ENCODE measurements at places on chromosomes 11 and 22. TPM values are rescaled to one million over a fixed set of nuclear protein-coding genes. Genes with fewer than 3 reads are reported as not detected.

DNA sequence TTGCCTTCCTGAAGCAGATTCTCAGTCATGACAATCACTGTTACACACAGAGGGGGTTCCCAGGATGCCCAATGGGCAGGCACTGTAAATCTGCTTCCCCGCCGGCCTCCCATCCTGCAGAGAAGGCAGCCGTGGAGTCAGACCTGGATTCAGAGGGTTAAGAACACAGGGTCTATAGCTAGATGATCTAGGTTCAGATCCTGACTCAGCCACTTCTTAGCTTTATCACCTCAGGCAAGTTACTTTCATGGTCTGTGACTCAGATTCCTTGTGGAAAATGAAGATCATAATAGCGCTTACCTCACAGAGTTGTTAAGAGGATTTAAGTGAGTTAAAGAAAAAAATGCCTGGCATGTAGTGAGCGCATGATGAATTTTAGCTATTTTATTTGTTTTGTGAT lies 95.9 kb downstream of the TIMP3 start:
- DNase-seq, result no peak
- H3K4me1 ChIP-seq, result no peaks in the 10 kb centered on the region
- H3K4me3 ChIP-seq, result no peak overlapping the region
- no peak overlapping the region for H3K27ac ChIP-seq
- H3K36me3 ChIP-seq, result no peaks in the 10 kb centered on the region
- H3K27me3 ChIP-seq, result peaks cover 1% of the 10 kb centered on the region

DNA sequence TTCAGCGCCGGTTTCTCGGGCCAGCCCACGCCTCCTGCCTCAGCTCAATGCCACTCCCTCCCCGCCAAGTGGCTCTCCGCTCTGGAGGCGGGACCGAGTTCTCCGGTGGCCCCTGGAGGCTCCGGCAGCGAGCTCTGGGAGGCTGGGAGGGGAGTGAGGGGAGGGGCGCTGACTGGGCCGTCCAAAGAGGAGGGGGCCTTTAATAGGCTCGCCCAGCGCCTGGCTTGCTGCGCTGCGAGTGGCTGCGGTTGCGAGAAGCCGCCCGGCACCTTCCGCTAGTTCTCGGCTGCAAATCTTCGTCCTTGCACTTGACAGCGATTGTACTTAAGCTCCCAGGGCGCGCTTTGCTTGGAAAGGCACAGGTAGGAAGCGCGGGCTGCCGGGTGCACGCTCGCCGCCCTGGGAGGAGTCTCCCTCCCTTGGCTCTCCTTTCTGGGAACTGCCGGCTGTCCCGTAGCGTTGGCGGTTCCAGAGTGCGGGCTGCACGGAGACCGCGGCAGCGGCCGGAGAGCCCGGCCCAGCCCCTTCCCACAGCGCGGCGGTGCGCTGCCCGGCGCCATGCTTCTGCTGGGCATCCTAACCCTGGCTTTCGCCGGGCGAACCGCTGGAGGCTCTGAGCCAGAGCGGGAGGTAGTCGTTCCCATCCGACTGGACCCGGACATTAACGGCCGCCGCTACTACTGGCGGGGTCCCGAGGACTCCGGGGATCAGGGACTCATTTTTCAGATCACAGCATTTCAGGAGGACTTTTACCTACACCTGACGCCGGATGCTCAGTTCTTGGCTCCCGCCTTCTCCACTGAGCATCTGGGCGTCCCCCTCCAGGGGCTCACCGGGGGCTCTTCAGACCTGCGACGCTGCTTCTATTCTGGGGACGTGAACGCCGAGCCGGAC lies at the start of gene ADAMTS15:
ADAMTS15 (plus strand) TSS at position 230 of the 894 bp plus-strand sequence; CDS start at position 559, 329 bp downstream.
- H3K4me3 ChIP-seq, result peak within 1 kb of the TSS; percentile 30
- H3K27ac ChIP-seq, result peak within 1 kb of the TSS; percentile 48
- H3K4me1 ChIP-seq, result no peaks in the 10 kb centered on the region
- DNase-seq, result peak; percentile 94
- H3K27me3 ChIP-seq, result no peaks in the 10 kb centered on the region

DNA sequence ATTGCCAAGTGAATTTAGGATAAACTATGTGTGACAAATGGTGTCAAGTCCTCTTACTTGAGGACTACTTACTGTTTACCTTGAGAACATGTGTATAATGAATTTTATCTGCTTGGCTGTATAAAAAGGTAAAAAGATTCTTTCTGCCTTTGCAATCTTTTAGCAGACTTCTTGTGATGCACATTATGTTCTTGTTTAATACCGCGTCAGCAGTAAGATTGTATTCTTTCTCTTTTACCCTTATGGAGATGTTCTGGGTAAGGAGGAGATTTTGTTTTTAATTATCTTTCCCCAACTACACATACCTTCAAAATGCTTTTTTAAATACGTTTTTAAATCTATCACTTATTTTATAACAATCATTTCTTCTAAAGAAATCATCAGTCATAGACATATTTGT lies 1166.4 kb upstream of the CNTN5 start:
- no peak for DNase-seq
- H3K27me3 ChIP-seq, result peaks cover 2% of the 10 kb centered on the region
- no peaks in the 10 kb centered on the region for H3K4me1 ChIP-seq
- no peak overlapping the region for H3K27ac ChIP-seq
- H3K4me3 ChIP-seq, result no peak overlapping the region

DNA sequence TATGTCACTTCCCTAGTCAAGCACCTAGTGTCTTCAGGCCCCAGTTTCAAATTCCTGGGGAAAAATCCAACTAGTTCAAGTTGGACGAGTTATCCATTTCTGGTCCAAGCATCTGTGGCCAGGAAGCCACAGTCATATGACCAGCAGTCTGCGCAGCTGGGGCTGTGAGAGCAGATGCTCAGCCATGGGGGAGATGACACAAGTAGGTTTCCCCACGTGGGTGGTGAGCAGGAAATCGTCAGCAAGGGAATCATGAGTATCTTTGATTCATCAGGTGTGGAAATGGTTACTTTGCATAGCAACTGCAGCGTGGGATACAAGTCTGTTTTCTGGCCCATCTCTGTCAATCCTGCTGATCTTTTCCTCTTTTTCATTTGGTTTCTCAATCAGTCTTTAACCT lies 185.3 kb downstream of the C11orf91 start:
- no peaks in the 10 kb centered on the region for H3K36me3 ChIP-seq
- H3K27ac ChIP-seq, result no peak overlapping the region
- H3K27me3 ChIP-seq, result no peaks in the 10 kb centered on the region
- H3K4me3 ChIP-seq, result no peak overlapping the region
- no peak for DNase-seq

DNA sequence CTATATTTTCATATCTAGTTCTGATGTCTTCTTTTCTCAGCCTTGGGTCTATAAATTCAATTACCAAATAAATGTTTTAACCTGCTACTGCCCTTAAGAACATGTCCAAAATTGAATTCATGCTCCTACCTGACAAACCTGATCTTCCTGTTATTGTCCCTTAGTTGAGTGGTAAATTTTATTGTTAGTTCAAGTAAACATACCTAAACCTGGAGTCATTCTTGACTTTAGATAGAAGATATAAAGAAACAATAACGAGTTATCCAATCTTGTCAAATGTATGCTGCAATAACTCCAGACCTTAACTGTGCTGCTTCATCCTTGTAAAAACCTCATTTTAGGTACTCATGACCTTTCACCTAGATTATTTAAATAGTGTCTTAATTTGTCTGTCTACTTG lies 34.6 kb upstream of the SC5D start:
- no peaks in the 10 kb centered on the region for H3K36me3 ChIP-seq
- no peaks in the 10 kb centered on the region for H3K4me1 ChIP-seq
- H3K27me3 ChIP-seq, result no peaks in the 10 kb centered on the region
- H3K4me3 ChIP-seq, result no peak overlapping the region

DNA sequence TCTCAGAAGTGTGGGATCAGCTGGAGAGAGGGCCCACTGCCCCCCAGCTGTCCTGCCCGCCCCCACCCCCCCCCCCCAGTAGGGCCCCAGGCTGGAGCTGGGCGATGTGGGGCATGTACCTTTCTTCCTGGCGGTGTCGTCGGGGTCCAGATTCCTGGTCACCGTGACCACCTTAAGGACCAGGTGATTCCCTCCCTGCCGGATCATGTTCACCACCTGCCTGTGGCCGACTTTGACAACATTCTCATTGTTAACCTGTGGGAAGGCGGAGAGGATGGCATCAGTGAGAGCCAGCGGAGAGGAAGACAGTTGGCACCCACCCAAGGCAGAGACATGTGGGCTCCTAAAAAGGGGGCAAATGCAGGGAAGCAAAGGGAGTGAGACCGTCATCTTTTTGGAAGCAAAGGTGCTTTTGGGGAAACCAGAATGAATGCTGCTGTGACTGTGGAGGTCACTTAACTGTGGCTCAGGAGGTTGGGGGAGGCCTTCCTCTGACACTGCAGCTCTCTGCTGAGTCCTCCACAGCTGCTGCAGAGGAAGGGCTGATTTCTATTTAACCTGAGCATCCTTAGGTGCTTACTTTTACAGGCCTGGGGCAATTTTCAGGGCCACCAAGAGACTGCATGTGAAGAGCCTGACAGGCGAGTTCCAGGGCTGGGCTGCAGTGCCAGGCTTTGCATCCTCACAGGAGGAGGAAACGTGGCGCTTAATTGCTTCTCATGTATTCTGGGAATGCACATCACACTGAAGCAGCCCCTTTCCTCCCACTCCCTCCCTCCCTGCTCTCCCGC lies 104.5 kb downstream of the CTTN start:
- H3K36me3 ChIP-seq, result no peaks in the 10 kb centered on the region
- H3K27ac ChIP-seq, result no peak overlapping the region
- peak; percentile 40 for DNase-seq
- H3K4me1 ChIP-seq, result no peaks in the 10 kb centered on the region

- H3K27me3 ChIP-seq, result no peaks in the 10 kb centered on the region
- H3K4me3 ChIP-seq, result no peak overlapping the region
- H3K36me3 ChIP-seq, result no peaks in the 10 kb centered on the region
- no peak overlapping the region for H3K27ac ChIP-seq
- DNase-seq, result no peak
- no peaks in the 10 kb centered on the region for H3K4me1 ChIP-seq
Observed at GRCh38 chr11:130122141-130122575, 37.4 kb upstream of the ST14 start.

The GGTLC3 gene
- total RNA-seq, result not detected

GRCh38 chr11:124728134-124728533 lies 11.6 kb upstream of the NRGN start:
- H3K4me3 ChIP-seq, result no peak overlapping the region
- DNase-seq, result no peak
- H3K27me3 ChIP-seq, result no peaks in the 10 kb centered on the region

The ANGPTL5 gene
- total RNA-seq, result 3.3 TPM

- H3K4me3 ChIP-seq, result peak overlapping the region; percentile 82
- peaks cover 12% of the 10 kb centered on the region for H3K4me1 ChIP-seq
- H3K27ac ChIP-seq, result peak overlapping the region; percentile 91
- peaks cover 1% of the 10 kb centered on the region for H3K36me3 ChIP-seq
Observed at GRCh38 chr11:72039031-72039855, 40.5 kb downstream of the IL18BP start.

The E2F8 gene
- 0.63 TPM for total RNA-seq

DNA sequence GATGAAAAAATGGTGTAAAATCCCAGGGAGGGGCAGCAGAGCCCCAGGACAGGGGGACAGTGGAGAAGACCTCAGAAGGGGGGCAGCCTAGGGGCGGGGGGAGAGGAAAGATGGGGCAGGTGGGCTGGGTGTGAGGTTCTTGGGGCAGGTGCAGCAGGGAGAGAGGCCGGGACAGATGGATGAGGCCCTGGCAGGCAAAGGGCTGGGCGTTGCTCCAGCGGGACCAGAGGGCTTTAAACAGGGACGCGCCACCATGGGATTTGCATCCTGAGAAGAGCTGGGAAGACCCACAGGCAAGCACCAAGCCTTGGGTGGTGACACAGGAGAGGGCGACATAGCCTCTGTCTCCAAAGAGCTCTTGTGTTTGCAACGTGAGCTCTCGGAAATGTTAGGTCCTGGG lies 1342.8 kb downstream of the TBC1D22A start:
- no peaks in the 10 kb centered on the region for H3K27me3 ChIP-seq
- H3K4me1 ChIP-seq, result no peaks in the 10 kb centered on the region
- no peaks in the 10 kb centered on the region for H3K36me3 ChIP-seq
- no peak for DNase-seq

DNA sequence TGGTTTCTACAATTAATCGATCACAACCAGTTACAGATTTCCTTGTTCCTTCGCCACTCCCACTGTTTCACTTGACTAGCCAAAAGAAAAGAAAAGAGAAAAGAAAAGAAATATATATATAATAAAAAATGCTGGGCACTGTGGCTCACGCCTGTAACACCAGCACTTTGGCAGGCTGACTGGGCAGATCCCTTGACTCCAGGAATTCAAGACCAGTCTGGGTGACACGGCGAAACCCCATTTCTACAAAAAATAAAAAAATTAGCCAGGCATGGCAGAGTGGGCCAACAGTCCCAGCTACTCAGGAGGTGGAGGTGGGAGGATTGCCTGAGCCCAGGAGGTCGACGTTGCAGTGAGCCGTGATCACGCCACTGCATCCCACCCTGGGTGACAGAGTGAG lies 83.8 kb downstream of the NAT10 start:
- no peaks in the 10 kb centered on the region for H3K27me3 ChIP-seq
- no peak overlapping the region for H3K4me3 ChIP-seq
- H3K27ac ChIP-seq, result no peak overlapping the region
- no peak for DNase-seq
- H3K4me1 ChIP-seq, result no peaks in the 10 kb centered on the region

The CYP2D6 gene
- total RNA-seq, result 1.1 TPM

DNA sequence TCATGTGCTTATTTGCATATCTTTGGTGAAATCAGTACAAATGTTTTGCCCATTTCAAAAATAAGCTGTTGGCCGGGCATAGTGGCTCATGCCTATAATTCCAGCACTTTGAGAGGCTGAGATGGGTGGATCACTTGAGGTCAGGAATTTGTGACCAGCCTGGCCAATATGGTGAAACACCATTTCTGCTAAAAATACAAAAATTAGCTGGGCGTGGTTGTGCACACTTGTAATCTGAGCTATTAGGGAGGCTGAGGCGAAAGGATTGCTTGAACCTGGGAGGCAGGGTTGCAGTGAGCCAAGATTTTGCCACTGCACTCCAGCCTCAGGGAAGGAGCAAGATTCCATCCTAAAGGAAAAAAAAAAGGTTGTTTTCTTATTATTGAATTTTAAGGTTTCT lies 136.0 kb downstream of the SWAP70 start:
- H3K4me1 ChIP-seq, result peaks cover 17% of the 10 kb centered on the region
- no peak overlapping the region for H3K27ac ChIP-seq
- DNase-seq, result no peak
- no peaks in the 10 kb centered on the region for H3K27me3 ChIP-seq
- no peaks in the 10 kb centered on the region for H3K36me3 ChIP-seq
- H3K4me3 ChIP-seq, result no peak overlapping the region

GRCh38 chr11:68122936-68123539 lies 1.9 kb upstream of the CHKA start:
- DNase-seq, result no peak
- no peaks in the 10 kb centered on the region for H3K4me1 ChIP-seq
- H3K4me3 ChIP-seq, result no peak overlapping the region
- H3K27ac ChIP-seq, result no peak overlapping the region
- no peaks in the 10 kb centered on the region for H3K27me3 ChIP-seq
- no peaks in the 10 kb centered on the region for H3K36me3 ChIP-seq

The RASL10A gene
- total RNA-seq, result 3.0 TPM

The CLTCL1 gene
- total RNA-seq, result 7.9 TPM

GRCh38 chr11:6210274-6210955 lies 5.1 kb downstream of the C11orf42 start:
- DNase-seq, result no peak
- no peak overlapping the region for H3K4me3 ChIP-seq
- no peaks in the 10 kb centered on the region for H3K27me3 ChIP-seq
- H3K36me3 ChIP-seq, result peaks cover 8% of the 10 kb centered on the region
- H3K4me1 ChIP-seq, result no peaks in the 10 kb centered on the region

GRCh38 chr11:73322382-73323306 lies 14.6 kb downstream of the ARHGEF17 start:
- H3K4me3 ChIP-seq, result no peak overlapping the region
- no peaks in the 10 kb centered on the region for H3K27me3 ChIP-seq
- H3K4me1 ChIP-seq, result peaks cover 6% of the 10 kb centered on the region
- DNase-seq, result no peak
- H3K27ac ChIP-seq, result peak overlapping the region; percentile 46
- no peaks in the 10 kb centered on the region for H3K36me3 ChIP-seq

The APOBEC3C gene
- total RNA-seq, result 12.4 TPM

The CDC42EP2 gene
- 16.2 TPM for total RNA-seq

The ARHGAP42 gene
- 15.8 TPM for total RNA-seq
